ENCODE measurements at places on chromosomes 1 and 21.

DNA sequence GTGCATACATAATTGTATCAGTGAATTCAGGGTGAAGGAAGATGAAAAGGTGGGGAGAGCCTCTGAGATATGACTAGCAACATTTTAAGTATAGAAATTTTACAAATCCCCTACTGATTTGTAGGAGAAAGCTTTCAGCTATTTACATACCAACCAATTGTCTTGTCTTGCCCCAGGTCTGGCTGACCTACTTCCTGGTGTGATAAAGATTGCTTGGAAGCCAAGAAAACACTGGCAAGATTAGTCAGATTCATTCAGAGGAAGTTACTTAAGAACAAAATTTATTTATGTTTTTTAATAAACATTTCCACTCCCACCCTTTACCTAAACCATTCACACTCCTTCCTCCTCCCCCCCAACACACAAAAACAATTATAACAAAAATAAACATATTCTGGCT, 17.5 kb downstream of the PTGS2 start:
- DNase-seq, result peak; percentile 20

DNA sequence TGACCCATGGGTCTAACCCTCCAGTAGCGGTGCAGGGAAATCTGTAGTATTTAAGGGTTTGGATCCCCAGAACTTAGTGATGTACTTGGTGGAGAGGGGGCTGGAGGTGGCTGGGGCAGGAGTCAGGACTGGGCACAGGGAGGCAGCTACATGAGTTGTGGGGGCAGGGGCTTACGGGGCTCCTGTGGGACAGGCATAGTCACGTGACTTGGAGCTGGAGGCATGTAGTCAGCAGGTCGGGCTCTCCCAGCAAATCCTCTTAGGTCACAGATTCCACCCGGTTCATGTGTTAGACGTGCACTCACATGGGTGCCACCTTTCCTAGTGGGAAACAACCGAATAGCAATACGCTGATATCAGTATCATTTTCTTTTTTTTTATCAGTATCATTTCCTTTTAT, 112.1 kb downstream of the PCP4 start:
- DNase-seq, result no peak

DNA sequence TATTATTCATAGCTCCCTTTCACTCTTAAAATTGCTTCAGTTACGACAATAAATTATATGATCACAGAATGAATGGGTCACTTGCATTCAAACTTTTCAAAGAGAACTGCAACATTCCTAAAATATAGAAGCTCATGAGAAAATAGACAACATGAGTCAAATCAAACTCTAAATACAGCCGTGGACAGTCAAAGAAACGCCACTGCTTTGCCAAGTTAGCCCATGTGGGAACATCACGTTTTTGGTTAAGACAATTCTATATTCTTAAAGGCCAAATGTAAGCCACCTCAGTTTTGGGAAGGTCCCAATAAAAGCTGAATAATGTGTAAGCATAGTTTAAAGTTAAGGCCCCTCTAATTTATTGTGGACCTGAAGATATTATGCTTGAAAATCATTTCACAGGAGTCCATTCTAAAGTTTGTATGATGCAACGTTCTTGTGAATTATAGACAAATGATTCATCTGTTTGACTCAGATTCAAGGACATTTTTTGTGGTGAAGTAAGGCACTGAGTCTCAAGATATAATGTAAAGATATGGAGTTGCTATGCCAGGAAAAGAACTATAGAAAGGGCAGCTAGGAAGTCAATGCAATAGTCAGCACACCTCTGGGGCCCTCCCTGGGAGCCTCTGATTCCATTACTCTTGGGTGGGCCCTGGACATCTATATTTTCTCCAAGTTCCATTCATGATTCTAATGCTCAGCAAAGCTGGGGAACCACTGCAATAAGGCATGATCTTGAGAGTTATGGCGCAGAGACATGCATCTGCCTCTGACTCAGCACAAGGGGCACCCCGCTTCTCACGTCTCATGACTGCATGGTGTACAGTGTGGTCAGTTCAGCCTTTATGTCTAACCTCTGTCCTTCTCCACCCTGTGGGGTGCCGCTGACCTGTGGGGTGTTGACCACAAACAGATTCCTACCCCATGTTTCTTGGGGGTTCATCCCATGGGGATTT, 33.9 kb downstream of the ETS2 start:
- DNase-seq, result peak; percentile 96

DNA sequence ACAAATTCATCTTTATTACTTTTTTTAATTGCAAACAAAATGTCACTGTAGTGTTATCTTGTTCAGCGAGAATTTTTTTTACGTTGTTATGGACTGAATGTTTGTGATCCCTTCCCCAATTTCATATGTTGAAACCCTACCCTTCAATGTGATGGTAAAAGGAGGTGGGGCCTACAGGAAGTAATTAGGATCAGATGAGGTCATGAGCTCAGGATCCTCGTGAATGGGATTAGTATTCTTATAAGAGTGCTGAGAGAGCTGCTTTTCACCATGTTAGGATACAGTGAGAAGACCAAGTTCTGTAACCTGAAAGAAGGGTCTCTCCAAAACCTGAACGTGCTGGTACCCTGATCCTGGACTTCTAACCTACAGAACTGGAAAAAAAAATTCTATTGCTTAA, 646.0 kb upstream of the TMPRSS15 start:
- no peak for DNase-seq

GRCh38 chr1:207910591-207911354, at the start of gene CD34:
Gene CD34 (minus strand): TSS chr1:207911125. CDS start chr1:207911080, 45 bp downstream.
- DNase-seq, result peak; percentile 13

- no peak for DNase-seq
Observed at GRCh38 chr1:148354913-148355308, 128.2 kb downstream of the PPIAL4G start.

GRCh38 chr1:156860628-156861423, at the start of gene NTRK1:
Gene NTRK1 (plus strand): TSS chr1:156860865. CDS start chr1:156860935, 70 bp downstream.
- no peak for DNase-seq

GRCh38 chr1:32761253-32761877, 55.8 kb downstream of the YARS1 start:
- DNase-seq, result peak; percentile 59

- DNase-seq, result no peak
Observed at GRCh38 chr1:11924334-11925195, 1.7 kb downstream of the KIAA2013 start.

GRCh38 chr1:46302641-46303037, 777 bp downstream of the LRRC41 start:
- peak; percentile 41 for DNase-seq

- no peak for DNase-seq
Observed at GRCh38 chr21:39580744-39581143, 32.0 kb upstream of the B3GALT5 start.

DNA sequence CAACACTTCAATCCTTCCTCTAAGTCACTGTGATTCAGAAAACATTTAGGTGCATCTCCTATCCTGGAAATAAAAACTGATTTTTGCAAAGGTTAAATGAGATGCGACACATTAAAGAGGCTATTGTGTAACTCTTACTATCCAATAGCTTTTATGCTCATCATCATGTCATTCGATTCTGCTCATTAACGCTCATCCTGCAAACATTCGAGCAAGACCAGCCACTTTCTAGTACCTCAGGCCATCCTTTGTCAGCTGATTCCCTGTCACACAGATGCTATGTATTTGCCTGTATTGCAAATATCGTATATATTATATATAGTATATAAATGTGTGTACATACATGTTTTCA, 131.6 kb downstream of the TLR5 start:
- no peak for DNase-seq

DNA sequence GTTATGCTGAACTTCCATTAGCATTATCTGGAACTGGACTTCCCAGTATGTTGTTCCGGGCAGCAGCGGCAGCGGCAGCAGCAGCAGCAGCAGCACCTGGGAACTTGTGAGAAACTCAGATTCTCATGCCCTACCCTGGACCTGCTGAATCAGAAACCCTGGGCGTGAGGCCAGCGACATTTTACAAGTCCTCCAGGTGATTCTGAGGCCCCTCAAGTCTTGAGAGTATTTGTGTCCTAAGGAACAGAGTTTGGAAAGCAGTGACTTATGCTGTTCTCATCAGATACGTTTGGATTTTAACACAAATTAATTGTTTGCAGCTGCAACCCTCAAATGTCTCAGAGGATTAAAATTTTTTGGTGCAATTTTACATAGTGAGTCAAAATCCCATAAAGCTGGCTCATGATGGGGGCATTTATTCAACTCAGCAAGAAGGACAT, 157.2 kb upstream of the KAZN start:
- DNase-seq, result peak; percentile 86

DNA sequence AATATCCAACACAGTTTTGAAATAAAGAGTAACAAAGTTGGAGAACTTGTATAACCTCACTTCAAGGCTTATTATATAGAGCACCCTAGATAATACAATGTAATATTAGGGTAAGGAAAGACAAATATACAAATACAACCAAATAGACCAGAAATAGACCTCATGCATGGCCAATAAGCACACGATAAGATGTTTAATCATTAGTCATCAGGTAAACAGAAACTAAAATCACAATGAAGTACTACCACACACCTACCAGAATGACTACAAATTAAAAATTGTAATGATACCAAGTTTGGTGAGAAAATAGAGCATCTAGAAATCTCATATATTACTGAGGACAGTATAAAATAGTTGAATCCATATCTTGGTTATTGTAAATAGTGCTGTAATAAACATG, 20.3 kb upstream of the CTTNBP2NL start:
- no peak for DNase-seq

DNA sequence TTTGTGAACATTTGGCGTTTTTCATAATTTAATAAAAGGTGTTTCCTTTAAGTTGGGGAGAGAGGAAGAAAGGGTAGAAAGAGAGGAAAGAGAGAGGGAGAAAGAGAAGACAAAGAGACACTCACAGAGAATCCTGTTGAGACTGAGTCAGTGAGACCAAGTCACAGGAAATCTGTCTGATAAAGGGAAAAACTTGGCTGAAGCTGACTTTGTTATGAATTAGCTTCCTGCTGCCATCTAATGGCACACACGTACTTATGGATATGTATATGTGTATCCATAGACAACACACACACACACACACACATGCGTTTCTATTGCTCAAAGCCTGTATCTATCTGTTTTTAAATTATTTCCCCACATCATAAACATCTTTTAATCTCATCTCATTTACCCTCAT, 42.5 kb upstream of the DISC1 start:
- peak; percentile 75 for DNase-seq

GRCh38 chr1:231748760-231749415, 122.3 kb downstream of the DISC1 start:
- DNase-seq, result peak; percentile 4

DNA sequence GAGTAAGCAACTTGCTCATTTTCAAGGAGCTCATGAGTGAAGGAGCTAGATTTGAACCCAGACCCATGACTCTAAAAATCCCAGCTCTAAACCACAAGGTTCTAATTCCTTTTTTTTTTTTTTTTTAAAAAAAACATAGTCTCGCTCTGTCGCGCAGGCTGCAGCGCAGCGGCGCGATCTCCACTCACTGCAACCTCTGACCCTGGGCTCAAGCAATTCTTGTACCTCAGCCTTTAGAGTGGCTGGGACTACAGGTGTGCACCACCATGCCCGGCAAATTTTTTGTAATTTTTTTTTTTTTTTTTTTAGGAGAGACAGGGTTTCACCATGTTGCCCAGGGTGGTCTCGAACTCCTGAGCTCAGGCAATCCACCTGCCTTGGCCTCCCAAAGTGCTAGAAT, 13.8 kb downstream of the SRSF4 start:
- DNase-seq, result no peak

GRCh38 chr1:117106478-117106877, 15.1 kb downstream of the TRIM45 start:
- DNase-seq, result peak; percentile 25

- no peak for DNase-seq
Observed at GRCh38 chr1:117401761-117402160, 34.5 kb downstream of the MAN1A2 start.

DNA sequence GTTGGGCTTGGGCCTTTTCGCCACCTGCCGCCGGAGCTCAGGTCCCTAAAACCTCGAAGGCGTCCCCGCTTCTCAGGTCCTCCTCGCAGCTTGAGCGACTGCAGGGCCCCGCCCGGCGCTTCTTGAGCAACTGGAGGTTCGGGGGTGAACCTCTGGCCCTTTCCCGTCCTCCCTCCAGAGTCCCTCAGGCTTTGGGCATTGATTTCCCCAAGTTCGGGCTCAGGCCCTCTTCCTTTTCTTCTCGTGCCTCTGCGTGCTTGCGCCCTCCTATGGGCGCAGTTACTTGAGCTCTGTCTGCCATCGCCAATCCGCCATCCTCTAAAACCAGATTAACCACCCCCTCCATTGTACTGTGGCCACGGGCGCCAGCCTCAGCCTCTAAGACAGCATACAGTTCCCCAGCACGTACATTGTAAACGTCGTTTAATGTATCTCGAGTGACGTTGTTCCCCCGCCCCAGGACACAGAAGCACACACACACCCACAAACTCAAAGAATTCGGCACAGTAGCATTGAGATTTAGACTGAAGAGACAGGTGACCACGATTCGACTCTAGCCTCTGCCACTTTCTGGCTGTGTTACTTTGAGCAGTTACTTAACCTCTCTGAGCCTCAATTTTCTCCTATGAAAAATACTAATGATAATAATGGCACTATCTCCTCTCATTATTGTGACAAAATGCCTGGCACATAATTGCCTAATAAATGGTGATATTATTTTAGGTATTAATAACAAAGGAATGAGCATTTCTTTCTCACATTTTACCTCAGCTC, 22.6 kb downstream of the BTG2 start:
- DNase-seq, result peak; percentile 60

- peak; percentile 84 for DNase-seq
Observed at GRCh38 chr1:84103197-84103992, 40.7 kb upstream of the PRKACB start.

- no peak for DNase-seq
Observed at GRCh38 chr1:42189931-42190853, 25.6 kb upstream of the GUCA2A start.

DNA sequence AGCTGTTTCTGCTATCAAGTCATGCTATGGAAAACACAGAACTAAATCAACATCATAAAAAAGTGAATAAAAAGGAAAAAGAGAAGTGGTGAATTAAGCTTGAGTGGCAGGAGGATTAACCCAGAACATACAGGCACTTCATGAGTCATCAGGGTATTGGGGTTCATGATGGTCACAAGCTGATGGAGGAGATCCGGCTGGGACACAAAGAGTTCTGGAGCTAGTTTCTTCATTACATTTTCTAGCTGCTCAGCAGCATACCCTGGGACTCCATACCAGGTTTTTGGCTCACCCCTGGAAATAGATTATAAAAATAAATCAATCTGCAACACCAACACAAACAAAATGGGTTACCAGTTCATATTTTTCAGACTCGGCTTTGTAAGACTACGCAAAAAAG, 42.5 kb upstream of the SYT2 start:
- no peak for DNase-seq
